SW480 (cell line): ENCODE measurements at places on chromosomes 7 and 10.

DNA sequence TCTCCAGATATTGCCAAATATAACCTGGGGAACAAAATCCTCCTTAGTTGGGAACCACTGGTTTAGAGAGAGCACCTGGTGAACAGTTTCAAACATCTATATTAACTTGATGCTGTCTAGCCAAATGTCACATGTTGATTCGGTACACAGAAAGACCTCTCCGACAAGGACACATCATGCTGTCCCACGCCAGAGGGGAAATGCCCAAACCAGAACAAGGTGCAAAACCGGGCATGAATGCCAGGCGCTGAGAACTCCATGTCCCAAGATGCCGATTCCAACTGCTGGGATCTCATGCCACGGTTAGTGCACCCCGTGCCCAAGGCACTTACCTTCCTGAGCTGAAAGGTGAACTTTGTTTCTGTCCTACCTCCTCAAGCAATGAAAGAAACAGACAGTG is 100.8 kb downstream of the SFMBT2 start:
- DNase-seq: no peak

GRCh38 chr10:63137306-63137705 is 4.2 kb downstream of the NRBF2 start:
- no peak for DNase-seq

DNA sequence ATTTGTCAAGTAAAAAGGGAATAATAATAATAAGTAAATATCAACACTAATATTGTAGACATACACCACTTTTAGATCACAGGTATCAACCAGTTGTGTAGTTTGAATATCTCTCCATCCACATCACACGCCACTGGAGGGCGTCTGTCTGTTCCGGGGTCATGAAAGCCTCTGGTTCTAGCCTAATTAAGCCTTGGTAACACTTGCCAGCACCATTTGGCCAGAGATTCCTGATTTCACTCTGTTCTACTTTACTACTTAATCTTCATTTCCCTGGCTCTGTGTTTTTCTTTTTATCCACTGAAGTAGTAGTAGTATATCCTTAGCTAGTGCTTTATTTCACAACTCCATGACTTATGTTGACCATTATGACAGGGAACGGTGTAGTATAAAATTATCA is 285.6 kb upstream of the POM121L12 start:
- DNase-seq: no peak

DNA sequence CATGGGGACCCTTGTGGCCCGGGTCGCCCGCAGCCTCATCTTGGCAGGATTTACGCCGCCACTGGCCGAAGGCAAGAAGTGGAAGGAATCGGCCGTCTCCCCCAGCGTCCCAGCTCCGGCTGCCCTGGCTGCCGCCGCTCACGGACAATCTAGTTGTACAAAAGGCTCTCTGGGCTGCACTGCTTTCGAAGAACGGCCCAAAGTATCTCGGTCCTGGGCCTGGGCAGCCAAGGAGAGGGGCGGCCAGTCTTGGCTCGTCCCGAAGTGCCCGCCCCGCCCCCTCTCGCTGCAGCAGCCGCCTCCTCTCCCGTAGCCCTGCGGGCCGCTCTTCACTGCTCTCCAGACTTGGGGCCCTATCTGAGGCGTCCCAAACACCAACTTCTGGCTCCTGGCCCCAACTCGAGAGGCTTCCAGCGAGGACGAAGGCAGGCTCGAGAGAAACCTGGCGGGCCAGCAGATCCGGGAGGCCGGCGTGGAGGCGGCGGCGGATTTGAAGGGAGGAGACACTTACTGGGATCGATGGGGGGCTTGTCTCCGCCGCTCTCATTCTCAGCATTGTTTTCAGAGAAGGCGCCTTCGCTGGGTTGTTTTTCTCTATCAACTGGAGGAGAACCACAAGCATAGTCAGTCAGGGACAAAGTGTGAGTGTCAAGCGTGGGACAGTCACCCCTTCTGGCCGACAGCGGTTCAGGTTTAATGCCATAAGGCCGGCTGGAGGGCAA is 809 bp downstream of the HOXA9 start:
- peak; percentile 54 for DNase-seq

DNA sequence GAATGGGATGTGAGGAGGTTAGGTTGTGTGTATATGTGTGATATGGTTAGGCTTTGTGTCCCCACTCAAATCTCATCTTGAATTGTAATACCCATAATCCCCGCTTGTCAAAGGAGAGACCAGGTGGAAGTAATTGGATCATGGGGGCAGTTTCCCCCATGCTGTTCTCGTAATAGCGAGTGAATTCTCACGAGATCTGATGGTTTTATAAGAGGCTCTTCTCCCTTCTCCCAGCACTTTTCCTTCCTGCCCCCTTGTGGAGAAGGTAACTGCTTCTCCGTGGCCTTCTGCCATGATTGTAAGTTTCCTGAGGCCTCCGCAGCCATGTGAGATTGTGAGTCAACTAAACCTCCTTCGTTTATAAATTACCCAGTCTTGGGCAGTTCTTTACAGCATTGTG is 47.3 kb downstream of the NPVF start:
- no peak for DNase-seq

GRCh38 chr7:151808400-151809145 is 68.3 kb downstream of the PRKAG2 start:
- peak; percentile 43 for DNase-seq

- DNase-seq: no peak
Measured at GRCh38 chr10:103759100-103759781, 96.1 kb downstream of the SH3PXD2A start.

DNA sequence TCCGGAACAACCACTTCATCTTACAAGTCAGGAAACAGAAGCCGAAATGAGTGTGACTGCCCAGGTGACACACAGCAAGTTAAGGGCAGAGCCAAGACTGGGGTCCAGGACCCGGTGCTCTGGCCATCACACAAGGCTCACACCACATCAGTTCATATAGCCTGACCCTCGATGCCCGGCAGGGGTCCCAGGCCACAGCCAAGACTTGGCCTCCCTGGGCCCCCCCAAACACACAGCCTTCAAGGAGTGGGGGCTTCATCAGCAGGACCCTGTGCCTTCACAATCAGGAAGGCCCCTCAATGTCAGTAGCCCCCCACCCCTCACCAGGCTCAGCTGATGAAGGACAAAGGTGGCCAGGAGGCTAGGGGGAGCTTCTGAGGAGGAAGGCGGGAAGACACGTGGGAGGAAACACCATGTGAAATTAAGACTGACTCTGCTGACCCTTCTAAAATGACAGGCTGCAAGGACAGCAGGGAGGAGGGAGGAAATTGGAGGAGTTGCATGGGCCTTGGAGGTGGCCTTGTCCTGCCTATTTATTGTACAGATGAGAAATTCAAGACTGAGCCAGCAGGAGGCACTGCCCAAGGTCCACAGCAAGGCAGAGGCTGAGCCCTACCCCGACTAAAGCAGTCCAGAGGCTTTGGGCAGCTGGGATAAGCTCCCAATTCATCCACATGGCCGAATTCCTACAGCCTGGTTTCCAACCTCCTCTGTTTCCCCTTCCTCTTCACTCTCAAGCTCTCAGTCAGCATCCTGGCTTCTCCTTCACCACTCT is 216.1 kb upstream of the ZMIZ1 start:
- no peak for DNase-seq

GRCh38 chr7:26657206-26657641 is 207.2 kb downstream of the SKAP2 start:
- no peak for DNase-seq

DNA sequence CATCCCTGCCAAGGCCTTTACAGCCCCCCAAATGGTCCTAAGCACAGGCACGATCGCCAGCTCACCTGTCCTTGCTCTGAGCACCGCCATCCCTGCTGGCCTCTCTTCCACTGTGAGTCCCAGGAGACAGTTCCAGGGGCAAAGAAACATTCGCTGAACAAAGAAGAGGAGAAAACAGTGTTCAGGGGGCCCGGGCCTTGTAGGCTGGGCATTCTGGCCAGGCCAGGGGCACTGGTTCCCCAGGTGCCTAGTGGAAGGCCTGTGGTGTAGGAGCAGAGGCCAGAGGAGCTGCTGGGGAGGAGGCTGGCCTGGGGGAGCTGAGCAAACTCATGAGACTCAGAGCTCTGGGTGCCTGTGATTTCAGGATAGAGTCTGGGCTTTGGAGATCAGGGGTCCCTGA is 22.6 kb downstream of the AQP1 start:
- no peak for DNase-seq

DNA sequence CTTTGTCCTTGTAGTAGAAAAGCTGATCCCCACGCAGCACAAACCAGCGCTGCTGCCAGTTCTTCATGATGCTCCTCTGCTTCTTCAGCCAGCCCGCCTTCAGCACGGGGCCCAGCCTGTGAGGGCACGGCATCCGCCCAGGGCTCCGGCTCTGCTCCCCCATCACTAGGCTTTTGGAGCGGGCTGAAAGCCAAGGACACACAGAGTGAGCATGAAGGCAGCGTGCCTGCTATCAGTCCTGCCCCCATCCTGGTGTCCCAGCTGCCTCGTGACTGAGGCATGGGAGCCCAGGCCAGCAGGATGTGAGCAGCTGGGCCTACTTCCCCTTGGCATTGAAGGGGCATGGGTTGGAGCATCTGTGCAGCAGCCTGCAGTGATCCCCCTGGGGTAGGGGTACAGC is 21.9 kb downstream of the ARHGAP22 start:
- DNase-seq: no peak

DNA sequence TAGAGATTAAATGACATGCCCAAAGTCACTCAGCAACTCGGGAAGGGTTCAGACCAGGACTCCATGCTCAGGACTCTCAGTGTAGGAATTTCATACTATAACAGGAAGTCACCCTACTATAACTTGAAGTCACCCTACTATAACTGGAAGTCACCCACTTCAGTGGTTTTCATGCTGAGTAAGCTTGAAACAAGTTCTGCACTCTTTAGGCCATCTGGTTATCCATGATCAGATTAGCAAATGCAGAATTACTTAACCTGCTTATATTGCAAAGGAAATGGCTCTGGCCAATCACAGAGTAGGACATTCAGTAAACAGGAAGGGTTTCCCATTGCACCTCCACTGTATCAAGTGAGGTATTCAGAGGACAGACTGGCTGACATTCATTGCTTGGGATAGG is 1240.4 kb downstream of the GATA3 start:
- no peak for DNase-seq

DNA sequence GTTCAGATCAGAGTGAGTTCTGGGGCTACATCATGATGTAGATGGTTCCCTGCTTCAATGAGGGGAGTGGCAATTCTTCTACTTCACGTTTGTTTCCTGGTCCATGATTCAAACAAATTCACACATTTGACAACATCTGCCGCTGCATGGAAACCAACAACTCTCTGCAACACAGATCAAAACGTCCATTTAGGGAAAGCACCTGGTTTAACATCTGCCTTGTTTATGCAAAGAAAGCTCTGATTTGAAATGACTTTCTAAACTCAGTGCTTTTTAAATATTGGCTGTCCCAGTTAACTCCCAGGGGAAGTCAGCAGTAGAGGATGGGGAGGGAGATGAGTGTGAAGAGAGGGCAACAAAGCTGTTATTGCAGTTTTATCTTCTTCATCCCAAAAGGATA is 93.8 kb downstream of the GAD2 start:
- no peak for DNase-seq

DNA sequence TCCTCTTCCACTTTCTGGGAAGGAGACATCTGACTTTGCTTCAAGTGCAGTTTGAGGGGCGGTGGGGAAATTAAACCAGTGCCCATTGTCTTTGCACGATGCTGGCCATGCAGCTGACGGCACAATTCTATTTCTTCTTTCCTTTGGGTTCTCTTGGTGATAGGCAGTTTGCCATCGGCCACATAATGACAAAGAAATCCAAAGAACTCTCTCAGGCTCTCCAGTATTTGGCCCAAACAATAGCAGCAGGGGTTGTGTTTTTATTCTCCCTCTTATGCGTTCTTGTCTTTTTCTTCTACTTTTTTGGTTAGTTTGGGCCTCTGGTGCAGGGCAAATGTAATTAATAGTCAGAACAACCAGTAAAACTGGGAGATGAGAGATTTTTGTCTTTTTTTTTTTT is 147.0 kb downstream of the EMX2 start:
- no peak for DNase-seq

- peak; percentile 88 for DNase-seq
Measured at GRCh38 chr7:143279186-143280098, 5.3 kb upstream of the TMEM139 start.

GRCh38 chr10:92691591-92692079 is 1.9 kb downstream of the HHEX start:
- no peak for DNase-seq

DNA sequence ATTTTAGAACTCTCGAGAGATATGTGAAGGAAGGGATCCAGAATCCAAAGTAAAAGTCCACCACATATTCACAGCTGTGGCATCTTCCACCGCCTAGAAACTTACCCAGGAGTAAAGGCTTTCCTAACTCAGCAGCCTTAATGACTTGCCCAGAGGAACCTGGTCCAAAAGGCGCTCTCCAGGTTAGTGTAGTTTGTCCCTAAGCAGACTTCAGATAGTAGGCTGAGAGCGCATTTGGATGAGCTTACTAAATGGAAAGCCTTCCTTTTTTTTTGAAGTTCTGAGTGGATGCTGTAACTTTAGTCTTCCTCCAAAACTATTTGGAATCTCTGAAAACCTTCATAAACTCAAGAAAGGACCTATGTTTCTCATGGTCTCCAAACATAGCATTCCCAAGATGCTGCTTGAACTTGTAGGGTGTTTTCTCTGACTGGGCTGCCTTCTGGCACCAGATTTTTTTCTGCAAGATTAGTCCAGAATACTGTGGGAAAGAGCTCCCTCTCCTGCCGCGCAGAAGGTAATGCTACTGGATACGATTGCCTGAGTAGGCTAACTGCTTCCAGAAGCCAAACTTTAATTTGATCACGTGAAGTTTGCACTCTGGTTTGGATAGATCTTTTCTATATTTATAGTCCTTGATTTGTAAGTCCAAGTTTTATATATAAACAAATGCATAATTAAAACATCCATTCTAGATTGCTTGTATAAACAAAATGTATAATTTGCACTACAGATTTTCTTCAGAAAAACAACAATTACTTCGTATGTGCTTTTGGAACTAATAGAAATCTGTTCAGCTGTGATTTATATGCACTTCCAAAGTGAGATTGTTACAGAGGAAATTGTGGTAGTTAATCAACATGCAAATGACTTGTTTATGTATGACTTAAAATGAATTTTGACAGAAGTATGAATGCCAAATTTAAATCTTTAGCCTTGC is 19.6 kb upstream of the GPR37 start:
- peak; percentile 68 for DNase-seq

GRCh38 chr10:130455791-130456190 is 319.6 kb downstream of the GLRX3 start:
- DNase-seq: no peak

DNA sequence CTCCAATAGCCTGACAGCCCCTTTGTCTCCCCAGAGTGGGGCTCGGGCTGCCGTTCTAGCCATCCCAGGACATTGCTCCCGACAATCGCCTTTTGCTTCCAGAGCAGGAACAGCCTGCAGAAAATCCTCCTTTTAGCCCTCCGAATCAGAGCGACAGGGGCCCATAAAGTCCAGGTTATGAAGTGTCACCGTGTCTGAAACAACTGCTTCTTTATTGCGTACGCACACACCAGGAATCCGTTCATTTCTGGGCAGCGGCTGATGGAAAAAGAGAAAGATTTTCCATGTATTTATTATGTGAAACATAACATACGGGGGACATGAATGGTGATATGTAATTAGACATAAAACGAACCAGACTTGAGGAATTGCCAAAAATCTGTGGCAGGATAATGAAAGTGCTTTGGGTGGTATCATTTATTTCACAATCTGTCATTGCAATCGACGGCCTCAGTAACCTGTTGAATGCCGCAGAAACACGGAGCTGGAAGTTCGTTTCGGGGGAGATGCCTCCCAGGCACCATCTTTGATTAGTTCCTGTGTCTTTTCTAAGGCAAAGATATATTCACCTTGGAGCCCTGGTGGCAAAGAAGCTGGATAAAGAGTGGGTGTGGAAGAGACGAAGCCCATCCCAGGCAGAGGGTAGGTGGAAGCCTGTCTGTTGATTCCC is 48.1 kb downstream of the FAM241B start:
- no peak for DNase-seq
